A673 (cell line): ENCODE measurements at places on chromosomes 7 and 10. TPM values are rescaled to one million over a fixed set of nuclear protein-coding genes. Genes with fewer than 3 reads are reported as not detected.

IKZF1 gene
- total RNA-seq: 3.7 and 4.2 TPM in 2 replicates

DNA sequence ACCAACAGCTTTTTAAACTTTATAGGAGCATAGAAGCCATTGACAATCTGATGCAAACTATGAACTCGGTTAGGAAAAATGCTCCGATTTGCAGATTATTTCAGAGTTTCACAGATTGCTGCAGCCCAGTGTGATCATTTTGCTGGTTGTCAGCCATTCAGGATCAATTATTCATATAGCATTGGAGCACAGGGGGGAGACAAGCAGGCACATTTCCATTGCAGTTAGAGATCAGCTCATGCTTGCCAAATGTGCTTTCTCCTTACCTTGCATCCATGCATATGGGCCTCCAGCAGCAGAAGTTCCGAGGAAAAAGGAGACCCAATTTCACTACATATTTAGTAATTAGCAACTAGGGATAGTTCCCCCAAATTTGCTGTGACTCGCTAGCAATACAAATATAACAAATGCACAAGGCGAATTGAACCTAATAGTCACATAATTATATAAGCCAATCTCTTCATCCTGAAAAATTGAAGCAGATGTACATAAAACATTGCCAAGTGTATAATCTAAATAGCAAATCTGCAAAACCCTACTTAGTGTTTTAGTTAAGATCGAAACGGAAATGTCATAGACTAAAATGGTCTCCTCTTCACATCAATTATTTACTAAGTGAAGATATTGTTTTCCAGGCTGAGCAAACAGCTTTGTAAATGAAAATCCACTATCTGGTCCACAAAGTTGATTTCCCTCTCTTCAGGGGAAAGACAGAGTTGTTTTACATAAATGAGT lies 49.5 kb upstream of the RSU1 start:
- H3K4me3 ChIP-seq: no peak overlapping the region
- peaks cover 19% of the 10 kb centered on the region for H3K4me1 ChIP-seq
- no peak overlapping the region for H3K27ac ChIP-seq
- no peaks in the 10 kb centered on the region for H3K27me3 ChIP-seq
- H3K36me3 ChIP-seq: no peaks in the 10 kb centered on the region

DNA sequence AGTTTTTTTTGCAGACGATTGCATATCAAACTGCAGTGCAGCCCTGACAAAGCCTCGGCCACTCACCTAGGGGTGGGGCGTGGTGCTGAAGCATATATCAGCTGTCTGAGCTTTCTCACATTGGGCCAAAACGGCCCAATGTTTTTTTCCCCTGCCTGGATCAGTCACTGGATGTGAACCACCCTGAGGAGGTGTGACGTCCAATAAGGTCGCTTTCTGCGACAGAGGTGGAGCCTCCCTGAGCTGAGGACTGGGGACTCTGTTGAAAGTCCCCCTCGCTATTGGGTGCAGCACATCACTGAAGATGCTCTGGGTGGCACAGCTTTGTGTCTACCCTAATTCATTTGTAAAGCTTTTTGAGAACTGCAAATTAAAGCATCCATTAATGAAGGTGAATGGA lies 60.9 kb downstream of the SEM1 start:
- no peaks in the 10 kb centered on the region for H3K4me1 ChIP-seq
- H3K27me3 ChIP-seq: no peaks in the 10 kb centered on the region
- H3K4me3 ChIP-seq: no peak overlapping the region
- H3K27ac ChIP-seq: no peak overlapping the region
- no peak for DNase-seq

CDC14C gene
- total RNA-seq: not detected in 2 replicates

- peaks cover 46% of the 10 kb centered on the region for H3K27me3 ChIP-seq
- no peaks in the 10 kb centered on the region for H3K36me3 ChIP-seq
- no peaks in the 10 kb centered on the region for H3K4me1 ChIP-seq
- H3K4me3 ChIP-seq: no peak overlapping the region
- no peak for DNase-seq
These were observed 929 bp upstream of the IRF5 start for GRCh38 chr7:128936798-128937197.

- no peaks in the 10 kb centered on the region for H3K4me1 ChIP-seq
- no peaks in the 10 kb centered on the region for H3K36me3 ChIP-seq
- peaks cover 100% of the 10 kb centered on the region for H3K27me3 ChIP-seq
- no peak overlapping the region for H3K27ac ChIP-seq
- H3K4me3 ChIP-seq: no peak overlapping the region
- no peak for DNase-seq
These were observed 3.6 kb downstream of the ADARB2 start for GRCh38 chr10:1733720-1734119.

MOGAT3 gene
- total RNA-seq: not detected in 2 replicates
